ENCODE measurements at places on chromosomes 7 and 10. TPM values are rescaled to one million over a fixed set of nuclear protein-coding genes. Genes with fewer than 3 reads are reported as not detected.

DNA sequence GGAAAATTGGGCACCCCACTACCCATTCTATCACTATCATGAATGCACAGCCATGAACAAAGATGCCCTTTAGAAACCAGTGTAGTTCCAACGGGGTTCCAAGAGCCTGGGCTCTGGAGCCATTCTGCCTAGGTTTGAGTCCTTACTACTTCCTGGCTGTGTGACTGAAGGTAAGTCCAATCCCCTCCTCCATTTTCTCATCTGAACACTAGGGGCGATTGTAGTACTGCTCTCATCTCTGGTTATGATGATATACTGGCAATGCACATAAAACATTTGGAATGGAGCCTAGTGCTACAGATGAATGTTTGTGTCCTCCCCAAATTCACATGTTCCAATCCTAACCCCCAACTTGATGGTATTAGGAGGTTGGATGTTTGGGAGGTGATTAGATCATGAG is 28.1 kb upstream of the CDH23 start:
- DNase-seq, result no peak

GRCh38 chr10:115861864-115862263 is 411.1 kb downstream of the GFRA1 start:
- no peak for DNase-seq

DNA sequence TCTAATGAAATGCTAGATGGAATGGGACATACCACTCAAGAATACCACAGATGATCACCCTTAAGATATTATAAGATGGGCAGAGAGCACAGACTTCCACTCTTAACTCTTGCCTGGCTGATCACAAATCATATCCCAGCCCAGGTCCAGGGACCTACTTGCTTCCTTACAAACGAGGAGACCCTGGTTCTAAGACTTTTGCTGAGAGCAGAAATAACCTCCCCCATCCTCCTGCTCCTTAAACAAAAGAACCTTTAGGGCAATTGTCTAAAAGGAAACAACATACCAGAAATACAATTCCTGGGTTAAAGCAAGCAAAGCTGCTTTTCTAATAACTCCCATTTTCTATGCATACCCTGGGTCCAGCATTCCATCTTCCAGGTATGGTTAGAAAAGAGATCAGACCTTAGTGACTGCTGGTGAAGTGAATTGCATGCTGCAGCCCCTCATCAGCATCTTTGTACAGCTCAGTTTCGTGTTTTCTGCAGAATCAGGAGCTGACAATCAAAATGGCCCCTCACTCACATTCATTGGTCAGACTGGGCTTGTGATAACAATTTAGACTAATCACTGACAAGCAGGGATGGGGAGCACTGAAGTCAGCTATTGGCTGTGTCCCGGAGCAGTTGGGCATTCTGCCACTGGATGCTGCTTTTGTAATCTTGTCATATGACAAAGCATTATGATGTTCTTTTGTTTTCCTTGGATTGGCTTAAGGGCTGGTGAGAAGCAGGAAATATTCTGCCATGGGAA is 14.6 kb downstream of the IFIT3 start:
- DNase-seq, result no peak

The IRF5 gene
- 2.5 TPM for total RNA-seq

The TDRD1 gene
- total RNA-seq, result not detected

DNA sequence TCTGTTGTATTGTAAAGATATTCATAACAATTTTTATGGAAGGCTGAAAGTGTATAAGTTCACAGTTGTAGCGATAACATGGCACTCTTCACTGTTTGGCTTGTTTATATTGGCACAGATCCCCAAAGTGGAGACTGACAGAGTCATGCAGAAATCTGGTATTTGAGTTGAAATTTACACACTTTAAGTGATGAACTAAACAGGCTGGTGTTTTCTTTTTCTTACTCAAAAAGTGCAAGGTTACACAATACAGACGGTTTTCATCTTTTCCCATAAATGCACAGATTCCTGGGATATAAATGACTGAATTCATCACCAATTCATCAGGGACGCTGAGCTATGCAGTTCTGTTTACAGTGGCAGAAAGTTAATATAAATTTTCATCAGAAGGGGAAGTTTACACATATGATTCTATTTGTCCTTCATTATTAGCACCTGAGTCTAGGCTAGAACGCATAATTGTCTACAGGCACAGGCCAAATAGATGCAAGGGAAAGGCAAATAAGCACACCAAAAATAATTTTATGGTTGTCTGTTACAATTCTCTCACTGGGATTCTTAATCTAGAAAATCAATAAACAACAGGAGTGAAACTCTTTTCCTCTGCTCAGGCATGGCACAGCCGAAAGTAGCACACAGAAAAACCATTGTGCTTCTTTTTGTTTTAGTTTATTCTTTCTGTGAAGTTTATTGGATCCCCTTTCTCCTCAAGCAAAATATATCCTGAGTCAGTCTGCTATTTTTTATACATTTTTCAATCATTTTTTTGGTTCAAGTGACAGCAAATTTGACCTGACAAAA is 88.0 kb downstream of the FOXP2 start:
- no peak for DNase-seq

- DNase-seq, result no peak
Observed at GRCh38 chr7:157488281-157488680, 151.5 kb downstream of the DNAJB6 start.

DNA sequence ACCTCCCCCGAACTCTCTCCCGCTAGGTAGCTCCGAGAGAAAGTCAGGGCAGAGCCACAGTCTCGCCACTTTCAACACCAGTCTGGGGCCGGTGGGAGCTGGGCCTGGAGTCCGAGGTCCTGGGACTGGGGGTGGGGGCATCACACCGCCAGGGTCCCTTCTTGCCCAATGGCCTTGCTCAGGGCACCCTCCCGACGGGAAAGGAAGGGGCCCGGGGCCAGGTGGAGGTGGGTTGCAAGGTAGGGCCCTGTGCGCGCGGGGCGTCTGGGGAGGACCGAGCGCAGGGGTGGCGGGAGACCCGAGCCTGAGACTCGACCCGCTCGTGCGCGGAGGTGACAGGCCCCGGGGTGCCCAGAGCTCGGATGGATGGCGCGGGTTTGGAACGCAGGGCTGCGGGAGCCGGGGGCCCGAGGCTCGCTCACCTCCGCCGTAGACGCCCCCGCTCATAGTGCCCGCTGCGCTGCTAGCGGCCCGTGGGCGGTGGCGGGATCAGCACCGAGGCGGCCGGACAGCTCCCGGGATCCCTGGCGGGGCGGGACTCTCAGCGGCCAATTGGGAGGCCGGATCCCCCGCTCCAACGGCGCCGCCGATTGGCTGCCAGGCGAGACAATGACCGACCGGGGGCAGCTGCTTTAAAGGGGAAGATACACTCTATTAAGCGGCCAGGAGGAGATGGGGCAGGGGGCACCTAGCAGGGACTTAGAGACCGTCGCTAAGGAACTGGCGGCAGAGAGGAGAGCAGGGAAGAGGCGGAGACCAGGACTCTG is at the start of gene ACTL6B:
Gene ACTL6B (minus strand): TSS at position 541 of the 767 bp plus-strand sequence. CDS start 94 bp downstream, at position 447.
- peak; percentile 82 for DNase-seq

The TNS3 gene
- 48.8 TPM for total RNA-seq

DNA sequence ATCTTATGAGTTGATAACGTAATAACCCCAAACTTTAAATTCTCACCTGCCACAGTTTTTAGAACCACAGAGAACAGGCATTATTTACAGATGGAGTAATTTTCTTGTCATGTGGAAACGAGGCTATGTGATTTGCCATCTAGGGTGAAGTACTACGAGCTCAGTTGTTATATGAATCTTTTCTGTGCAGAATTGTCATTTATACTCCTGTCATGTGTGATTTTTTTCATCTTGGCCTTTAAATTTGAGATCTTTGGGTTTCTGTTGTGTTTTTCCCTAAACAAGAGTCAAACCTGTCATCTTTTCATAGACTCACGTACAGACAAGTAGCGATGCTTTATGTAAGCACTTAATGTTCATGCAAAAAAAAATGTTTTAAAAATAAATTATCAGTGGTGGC is 153.7 kb upstream of the TAC1 start:
- no peak for DNase-seq

- no peak for DNase-seq
Observed at GRCh38 chr10:63115732-63116383, 17.3 kb upstream of the NRBF2 start.

- no peak for DNase-seq
Observed at GRCh38 chr7:5652118-5652517, 129.3 kb downstream of the RNF216 start.

DNA sequence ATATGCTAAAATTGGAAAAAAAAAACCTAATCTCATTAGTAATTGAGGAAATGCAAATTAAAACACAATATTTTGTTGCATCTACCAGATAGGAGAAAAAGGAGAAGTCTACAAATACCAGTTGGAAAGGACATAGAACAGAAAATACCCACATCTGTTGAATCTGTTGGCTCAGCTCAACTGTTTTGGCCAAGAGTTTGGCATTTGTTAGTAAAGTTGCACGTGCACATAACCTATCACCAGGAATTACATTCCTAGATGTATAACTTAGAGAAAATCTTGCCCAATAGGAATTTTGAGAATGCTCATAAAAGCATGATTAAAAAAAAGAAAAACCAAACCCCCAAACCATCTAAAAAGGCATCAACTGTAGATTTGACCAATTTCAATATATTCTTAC is 282.1 kb upstream of the BMPER start:
- no peak for DNase-seq

DNA sequence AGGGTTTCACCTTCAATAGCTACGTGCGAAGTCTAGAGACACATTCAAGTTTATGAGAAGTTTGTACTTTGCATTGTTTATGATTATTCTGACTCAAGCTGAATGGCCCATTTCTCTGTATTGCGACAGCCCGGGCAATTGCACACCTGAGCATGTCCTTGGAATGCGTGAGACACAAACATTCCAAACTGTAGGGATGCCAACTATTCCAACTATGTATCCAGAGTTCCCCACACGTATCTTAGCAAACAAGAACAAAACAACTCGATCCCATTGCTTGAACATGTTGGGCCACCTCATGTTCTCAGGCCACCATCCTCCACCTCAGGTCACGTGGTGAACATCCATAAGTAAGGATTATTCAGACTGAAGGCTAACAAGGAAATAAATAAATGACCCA is 51.4 kb upstream of the EGFR start:
- no peak for DNase-seq

The PTPRE gene
- total RNA-seq, result 2.5 TPM

GRCh38 chr10:124482236-124482800 is 20.7 kb downstream of the LHPP start:
- DNase-seq, result no peak

The PRSS37 gene
- total RNA-seq, result not detected

DNA sequence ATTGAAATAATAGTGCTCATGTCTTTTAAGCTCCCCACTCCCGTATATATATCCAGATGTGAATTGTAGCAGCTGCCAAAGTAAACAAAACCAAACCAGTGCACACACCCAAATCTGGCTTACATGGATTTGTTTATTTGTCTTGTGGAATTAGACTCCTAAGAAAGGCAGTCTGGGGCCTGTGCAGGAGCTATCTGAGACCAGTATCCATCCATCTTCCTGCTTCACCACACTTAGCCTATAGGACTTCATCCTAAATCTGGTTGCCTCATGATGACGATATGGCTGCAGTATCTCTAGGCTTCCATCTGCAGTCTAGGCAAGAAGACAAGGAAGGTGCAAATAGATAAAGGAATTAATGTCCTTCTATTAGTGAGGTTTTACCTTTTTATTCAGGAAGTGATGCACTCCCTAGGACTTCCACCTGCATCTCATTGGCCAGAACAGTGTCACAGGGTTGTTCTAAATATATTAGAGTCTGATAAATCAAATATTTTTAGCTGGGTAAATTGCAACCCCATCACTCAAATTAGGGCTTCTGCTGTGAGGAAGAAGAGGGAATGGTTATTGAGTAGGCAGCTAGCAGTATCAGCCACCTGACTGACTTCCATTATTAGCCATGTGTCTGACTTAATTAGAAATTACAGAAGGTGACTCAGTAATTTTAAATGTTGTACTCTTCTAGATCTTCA is 6.0 kb downstream of the WIPF3 start:
- DNase-seq, result no peak

The EMX2 gene
- 29.9 TPM for total RNA-seq

GRCh38 chr7:154738216-154738615 is 264.7 kb downstream of the PAXIP1 start:
- no peak for DNase-seq

The SPDYE9 gene
- not detected for total RNA-seq

DNA sequence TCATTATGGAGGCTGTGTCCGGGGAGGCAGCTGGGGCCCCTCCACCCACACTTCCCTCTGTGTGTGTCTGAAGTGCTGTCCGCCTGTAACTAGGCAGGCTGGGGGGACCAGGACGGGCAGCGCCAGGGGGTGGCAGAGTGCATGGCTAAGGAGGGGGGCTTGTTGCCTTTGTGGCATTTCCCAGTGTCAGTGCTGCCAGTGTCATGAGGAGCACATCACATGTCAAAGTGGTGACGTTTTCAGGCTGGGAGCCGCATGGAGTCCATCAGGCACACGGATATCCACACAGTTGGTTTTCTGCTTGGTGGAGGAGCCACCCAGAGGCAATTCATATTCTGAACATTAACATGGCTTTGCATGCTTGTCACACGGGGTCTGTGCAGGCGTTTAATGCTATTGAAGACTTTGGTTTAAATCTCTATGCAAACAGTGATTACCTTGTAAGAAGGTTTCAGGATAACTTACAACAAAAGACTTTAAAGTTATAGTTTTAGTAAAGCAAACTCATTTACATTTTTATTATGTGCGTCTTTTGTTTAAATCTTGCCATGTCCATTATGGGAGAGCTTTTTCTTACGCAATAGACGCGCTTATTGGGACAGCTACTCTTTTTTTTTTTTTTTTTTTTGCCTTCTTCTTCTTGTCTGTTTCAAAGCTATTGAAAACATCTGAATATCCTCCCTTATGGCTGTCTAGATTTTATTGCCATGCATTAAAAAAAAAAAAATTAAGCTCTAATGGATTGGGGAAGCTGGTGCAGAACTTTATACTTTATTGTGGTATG is 52.9 kb downstream of the C10orf67 start:
- DNase-seq, result no peak

GRCh38 chr10:86085136-86085535 is 281.5 kb downstream of the GRID1 start:
- DNase-seq, result peak; percentile 27

GRCh38 chr7:28183627-28184026 is 3.0 kb upstream of the JAZF1 start:
- DNase-seq, result no peak

DNA sequence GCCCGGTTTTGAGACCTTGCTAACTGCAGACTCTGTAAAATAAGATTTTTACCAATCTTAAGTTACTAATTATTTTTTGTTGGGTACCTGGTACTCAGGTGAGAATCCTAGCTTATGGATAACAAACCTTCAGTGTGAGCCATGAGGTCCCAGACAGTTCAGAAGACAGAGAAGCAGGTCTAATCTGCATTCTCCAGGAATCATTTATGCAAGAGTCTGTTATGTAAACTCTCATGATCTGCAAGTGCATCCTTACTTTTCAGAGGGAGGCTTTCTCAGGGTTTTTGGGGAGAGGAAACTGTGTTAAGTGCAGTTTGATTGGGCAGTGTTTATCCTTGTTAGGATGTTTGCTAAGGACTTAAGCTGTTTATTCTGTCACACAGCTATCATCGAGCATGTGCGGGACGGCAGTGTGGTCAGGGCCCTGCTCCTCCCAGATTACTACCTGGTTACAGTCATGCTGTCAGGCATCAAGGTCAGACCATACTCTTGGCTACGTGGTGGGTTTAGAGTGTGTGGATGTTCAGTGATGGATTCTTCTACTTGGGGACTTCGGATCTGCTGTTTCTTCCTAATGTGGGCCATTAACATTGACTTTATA is 50.2 kb downstream of the SND1 start:
- DNase-seq, result no peak

The C7orf25 gene
- total RNA-seq, result 4.5 TPM
